ENCODE measurements at places on chromosomes 12 and 14. TPM values are rescaled to one million over a fixed set of nuclear protein-coding genes. Genes with fewer than 3 reads are reported as not detected.

- no peak overlapping the region for H3K4me3 ChIP-seq
- no peaks in the 10 kb centered on the region for H3K4me1 ChIP-seq
- H3K27ac ChIP-seq: no peak overlapping the region
- no peaks in the 10 kb centered on the region for H3K27me3 ChIP-seq
- H3K36me3 ChIP-seq: peaks cover 18% of the 10 kb centered on the region
These were observed 107.6 kb downstream of the RFLNA start for GRCh38 chr12:124402248-124403066.

GRCh38 chr14:93759719-93760307 lies 28.5 kb downstream of the PRIMA1 start:
- no peaks in the 10 kb centered on the region for H3K4me1 ChIP-seq
- no peak for DNase-seq
- H3K4me3 ChIP-seq: no peak overlapping the region

GRCh38 chr14:53310412-53310811 lies 157.3 kb upstream of the DDHD1 start:
- DNase-seq: no peak
- no peaks in the 10 kb centered on the region for H3K36me3 ChIP-seq
- H3K27ac ChIP-seq: no peak overlapping the region

DNA sequence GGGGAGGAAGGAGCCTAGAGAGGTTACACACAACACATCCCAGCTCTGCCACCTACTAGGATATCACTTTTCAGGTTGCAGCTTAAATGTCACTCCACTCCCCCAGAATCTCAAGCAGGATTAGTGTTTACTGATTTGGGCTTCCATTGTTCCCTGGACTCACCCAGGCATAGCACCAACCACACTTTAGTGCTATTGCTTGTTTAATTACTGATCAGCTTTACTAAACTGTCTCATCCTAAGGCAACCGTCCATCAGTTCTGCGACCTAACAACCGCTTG lies 6.1 kb upstream of the KRT18 start:
- H3K4me3 ChIP-seq: no peak overlapping the region
- no peak overlapping the region for H3K27ac ChIP-seq
- H3K4me1 ChIP-seq: peaks cover under 1% of the 10 kb centered on the region
- no peaks in the 10 kb centered on the region for H3K27me3 ChIP-seq

DNA sequence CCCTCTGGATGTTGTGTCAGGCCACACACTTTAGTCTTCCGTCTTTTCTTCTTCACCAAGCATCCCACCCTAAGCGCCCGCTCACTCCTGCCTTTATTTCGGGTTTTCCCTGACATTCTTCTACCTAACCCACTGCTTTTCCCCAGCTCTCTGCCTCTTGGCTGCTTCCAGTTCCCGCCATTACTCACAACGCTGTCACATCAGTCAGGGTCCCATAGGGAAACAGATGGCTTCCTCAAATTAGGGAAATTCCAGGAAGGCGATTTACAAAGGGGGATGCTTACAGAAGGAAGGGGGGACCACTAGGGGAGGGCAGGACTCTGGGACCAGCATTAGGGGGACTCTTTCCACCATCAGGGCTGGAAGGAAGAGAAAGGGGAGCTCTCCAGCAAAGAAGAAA lies 9.2 kb upstream of the PPP1R13B start:
- no peaks in the 10 kb centered on the region for H3K36me3 ChIP-seq
- H3K4me3 ChIP-seq: no peak overlapping the region
- H3K27me3 ChIP-seq: no peaks in the 10 kb centered on the region
- no peaks in the 10 kb centered on the region for H3K4me1 ChIP-seq

- no peak overlapping the region for H3K4me3 ChIP-seq
- no peak overlapping the region for H3K27ac ChIP-seq
- H3K4me1 ChIP-seq: no peaks in the 10 kb centered on the region
- H3K27me3 ChIP-seq: no peaks in the 10 kb centered on the region
- H3K36me3 ChIP-seq: peaks cover 11% of the 10 kb centered on the region
- no peak for DNase-seq
These were observed 122.2 kb downstream of the NCOR2 start for GRCh38 chr12:124445121-124445718.

- peaks cover 42% of the 10 kb centered on the region for H3K4me1 ChIP-seq
- no peaks in the 10 kb centered on the region for H3K36me3 ChIP-seq
- no peak for DNase-seq
These were observed 744 bp downstream of the STYX start for GRCh38 chr14:52730709-52731111.

DNA sequence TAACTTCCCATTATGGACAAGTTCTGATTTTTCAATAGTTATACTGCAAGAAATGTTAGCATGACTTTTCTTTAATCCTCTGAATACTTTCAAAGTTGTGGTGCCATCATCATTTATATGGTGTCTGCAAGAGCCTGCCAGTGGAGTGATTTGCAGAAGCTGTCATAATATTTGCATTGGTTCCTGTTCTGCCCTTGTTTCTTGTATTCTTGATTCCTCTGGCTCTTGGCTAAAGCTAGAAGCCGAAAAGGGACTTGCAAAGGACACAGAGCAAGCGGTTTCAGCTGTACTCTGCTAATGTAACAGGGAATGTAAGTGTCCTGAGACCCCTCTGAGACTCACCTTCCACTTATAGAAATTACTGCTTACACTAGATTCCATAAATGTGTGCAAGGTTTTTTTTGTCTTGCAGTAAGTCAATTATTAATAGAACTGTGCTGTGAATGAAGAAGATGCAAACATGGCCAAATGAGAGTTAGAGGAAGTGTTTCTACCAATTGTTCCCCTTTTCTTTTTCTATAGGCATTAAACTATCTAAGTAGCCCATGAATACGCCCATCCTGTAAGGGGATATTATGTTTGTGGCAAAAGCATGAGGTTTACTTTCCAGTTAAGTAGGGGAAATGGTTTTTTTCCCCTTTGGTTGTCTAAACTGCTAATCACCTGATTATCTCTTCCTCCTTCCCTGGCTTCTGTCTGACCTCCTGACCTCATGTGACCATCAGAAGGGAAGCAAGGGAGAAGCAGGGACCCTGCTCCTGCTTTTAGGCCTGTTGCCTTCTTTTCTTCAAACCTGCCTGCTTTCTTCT lies 5.3 kb downstream of the DYRK4 start:
- no peaks in the 10 kb centered on the region for H3K4me1 ChIP-seq
- no peaks in the 10 kb centered on the region for H3K27me3 ChIP-seq
- DNase-seq: no peak
- H3K4me3 ChIP-seq: no peak overlapping the region

- peaks cover 13% of the 10 kb centered on the region for H3K36me3 ChIP-seq
- H3K4me3 ChIP-seq: no peak overlapping the region
- H3K27ac ChIP-seq: no peak overlapping the region
- DNase-seq: no peak
- H3K4me1 ChIP-seq: peaks cover 37% of the 10 kb centered on the region
These were observed 12.7 kb upstream of the EID3 start for GRCh38 chr12:104290855-104291254.

DNA sequence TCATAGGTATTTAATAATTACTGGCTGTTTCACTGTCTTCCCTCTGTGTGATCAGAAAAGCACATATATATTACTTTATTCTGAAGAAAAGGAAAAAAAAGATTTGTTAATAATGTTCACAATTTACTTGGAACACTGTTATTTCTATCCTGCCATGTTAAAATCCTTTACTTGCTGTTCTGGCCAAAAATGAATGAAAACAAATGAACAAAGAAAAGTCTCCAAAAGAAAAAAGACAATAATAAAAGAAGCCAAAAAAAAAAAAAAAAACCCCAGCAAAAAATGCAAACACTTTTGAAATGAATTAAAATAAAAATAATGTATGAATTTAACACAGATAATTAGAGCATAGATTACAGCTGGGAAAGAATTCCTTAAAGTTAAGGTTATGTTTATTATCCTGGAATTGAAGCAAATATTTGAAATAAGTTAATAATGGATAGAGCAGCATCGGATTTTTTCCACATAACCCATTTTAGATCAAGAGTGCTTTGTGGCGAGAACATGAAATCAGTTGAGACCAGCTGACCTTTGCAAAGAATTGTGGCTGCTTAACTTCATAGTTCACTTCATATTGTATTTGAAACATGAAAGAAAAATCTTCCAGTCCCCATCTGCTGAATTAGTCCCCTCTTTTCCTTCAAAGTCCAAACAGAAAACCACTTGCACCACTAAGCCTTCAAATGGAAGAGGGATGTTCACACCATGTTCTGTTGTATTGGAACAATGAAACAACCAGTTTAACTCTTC lies 444.8 kb downstream of the ADAMTS20 start:
- H3K27me3 ChIP-seq: no peaks in the 10 kb centered on the region
- H3K27ac ChIP-seq: no peak overlapping the region
- no peaks in the 10 kb centered on the region for H3K4me1 ChIP-seq
- no peak for DNase-seq

- DNase-seq: no peak
- H3K4me3 ChIP-seq: no peak overlapping the region
- no peak overlapping the region for H3K27ac ChIP-seq
- no peaks in the 10 kb centered on the region for H3K36me3 ChIP-seq
These were observed 3.1 kb upstream of the RIC8B start for GRCh38 chr12:106771425-106771824.

DNA sequence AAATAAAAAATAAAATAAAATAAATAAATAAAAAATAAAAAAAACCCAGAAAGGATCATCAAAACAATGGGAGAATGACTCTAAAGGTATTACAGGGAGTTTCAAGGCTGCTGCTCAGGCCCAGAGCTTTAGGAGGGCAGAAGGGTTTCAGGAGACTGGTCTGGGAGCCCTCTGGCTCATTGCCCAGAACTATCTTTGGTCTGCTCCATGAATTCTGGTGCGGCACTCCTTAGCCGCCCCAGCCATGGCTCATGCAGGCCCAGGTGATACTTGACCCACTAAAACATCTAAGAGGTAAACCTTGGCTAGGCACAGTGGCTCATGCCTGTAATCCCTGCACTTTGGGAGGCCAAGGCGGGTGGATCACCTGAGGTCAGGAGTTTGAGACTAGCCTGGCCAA lies 14.7 kb upstream of the TMED10 start:
- no peak overlapping the region for H3K4me3 ChIP-seq
- H3K27ac ChIP-seq: no peak overlapping the region
- no peak for DNase-seq

GRCh38 chr14:90675399-90675798 lies 140.8 kb downstream of the TTC7B start:
- no peak for DNase-seq
- peaks cover 12% of the 10 kb centered on the region for H3K4me1 ChIP-seq
- H3K27me3 ChIP-seq: no peaks in the 10 kb centered on the region
- H3K4me3 ChIP-seq: no peak overlapping the region

DNA sequence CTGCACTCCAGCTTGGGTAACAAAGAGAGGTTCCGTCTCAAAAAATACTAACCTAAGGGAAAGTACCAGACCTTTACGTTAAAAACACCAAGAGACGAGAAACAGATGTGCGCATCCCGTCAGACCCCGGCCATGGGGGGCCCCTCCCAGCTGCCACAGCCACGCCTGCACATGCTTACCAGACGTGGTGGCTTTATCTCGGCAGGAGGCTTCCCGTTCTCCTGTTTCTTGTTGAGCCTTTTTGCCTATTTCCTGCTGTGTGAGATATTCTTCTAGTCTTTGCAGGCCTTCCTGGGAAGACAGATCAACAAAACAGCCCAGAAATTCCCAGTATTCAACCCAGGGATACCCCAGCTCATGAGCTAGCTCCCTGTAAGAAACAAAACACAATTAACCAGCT lies 23.6 kb downstream of the PGAM5 start:
- H3K4me3 ChIP-seq: no peak overlapping the region
- peaks cover 61% of the 10 kb centered on the region for H3K36me3 ChIP-seq
- no peak overlapping the region for H3K27ac ChIP-seq

- no peaks in the 10 kb centered on the region for H3K36me3 ChIP-seq
- no peak overlapping the region for H3K27ac ChIP-seq
- H3K4me1 ChIP-seq: no peaks in the 10 kb centered on the region
- peaks cover 3% of the 10 kb centered on the region for H3K27me3 ChIP-seq
- no peak for DNase-seq
These were observed 11.5 kb upstream of the TMTC2 start for GRCh38 chr12:82675246-82675645.

DNA sequence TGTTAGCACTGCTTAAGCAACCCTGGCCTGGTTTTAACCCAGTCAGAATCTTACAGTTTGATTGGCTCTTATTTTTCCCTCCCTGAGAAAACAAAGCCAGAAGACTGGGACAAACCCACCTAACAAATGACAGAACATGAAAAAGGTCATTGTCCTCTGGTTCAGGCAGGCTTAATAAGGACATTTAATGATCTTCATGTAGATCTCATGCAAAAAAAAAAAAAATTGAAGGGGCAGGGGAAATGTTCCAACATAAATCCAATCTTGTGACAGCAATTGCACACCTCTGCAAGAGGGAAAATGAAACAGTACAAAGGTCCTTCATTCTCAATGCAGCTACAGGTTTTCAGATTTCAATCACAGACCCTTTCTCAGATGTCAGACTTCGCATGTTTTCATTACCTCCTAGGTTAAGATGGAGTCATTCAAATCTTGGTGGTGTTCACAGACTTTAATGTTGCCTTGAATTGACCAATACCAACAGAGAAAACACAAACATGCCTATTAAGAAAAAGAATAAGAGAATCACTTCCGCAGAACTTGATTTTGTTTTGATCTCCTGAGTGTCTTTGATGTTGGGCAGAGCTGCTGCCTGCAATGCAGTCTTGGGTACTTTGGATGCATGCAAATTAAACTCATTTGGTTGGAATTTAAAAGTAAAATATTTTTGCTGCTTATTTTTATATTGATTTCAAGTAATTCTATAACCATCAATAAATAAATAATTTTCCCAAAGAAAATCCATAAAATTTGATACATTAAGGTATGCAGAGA lies 359.0 kb downstream of the BTG1 start:
- H3K27ac ChIP-seq: no peak overlapping the region
- H3K4me3 ChIP-seq: no peak overlapping the region
- H3K4me1 ChIP-seq: peaks cover 11% of the 10 kb centered on the region
- no peaks in the 10 kb centered on the region for H3K27me3 ChIP-seq

GRCh38 chr14:101490771-101491170 lies 70.5 kb upstream of the DIO3 start:
- no peaks in the 10 kb centered on the region for H3K36me3 ChIP-seq
- no peak overlapping the region for H3K4me3 ChIP-seq
- no peak overlapping the region for H3K27ac ChIP-seq
- H3K27me3 ChIP-seq: no peaks in the 10 kb centered on the region

- peaks cover 23% of the 10 kb centered on the region for H3K27me3 ChIP-seq
- H3K4me1 ChIP-seq: peaks cover 4% of the 10 kb centered on the region
- H3K36me3 ChIP-seq: no peaks in the 10 kb centered on the region
- H3K4me3 ChIP-seq: no peak overlapping the region
- no peak for DNase-seq
- H3K27ac ChIP-seq: no peak overlapping the region
These were observed 1.3 kb downstream of the ASCL1 start for GRCh38 chr12:102958830-102959176.

- H3K4me3 ChIP-seq: peak overlapping the region; percentile 93
- peak; percentile 81 for DNase-seq
- no peaks in the 10 kb centered on the region for H3K27me3 ChIP-seq
- H3K27ac ChIP-seq: peak overlapping the region; percentile 87
- peaks cover 49% of the 10 kb centered on the region for H3K4me1 ChIP-seq
- peaks cover 17% of the 10 kb centered on the region for H3K36me3 ChIP-seq
These were observed 742 bp downstream of the SPSB2 start for GRCh38 chr12:6872073-6873048.

GRCh38 chr14:73943083-73943482 lies 6.8 kb downstream of the FAM161B start:
- peaks cover 4% of the 10 kb centered on the region for H3K36me3 ChIP-seq
- no peaks in the 10 kb centered on the region for H3K27me3 ChIP-seq
- H3K4me1 ChIP-seq: no peaks in the 10 kb centered on the region
- no peak overlapping the region for H3K4me3 ChIP-seq
- H3K27ac ChIP-seq: no peak overlapping the region
- DNase-seq: no peak

The ACRBP gene
- total RNA-seq: 16.3 TPM

The SPTB gene
- total RNA-seq: 0.09 TPM

The KRT6C gene
- not detected for total RNA-seq

The TTC6 gene
- not detected for total RNA-seq

The BDKRB1 gene
- not detected for total RNA-seq

The CCND2 gene
- total RNA-seq: 151 TPM

The CHURC1 gene
- total RNA-seq: 112 TPM

The C14orf132 gene
- total RNA-seq: 20.6 TPM

The KRT75 gene
- total RNA-seq: not detected

The COX8C gene
- total RNA-seq: not detected
